ENCODE measurements at places on chromosomes 12 and 14.

DNA sequence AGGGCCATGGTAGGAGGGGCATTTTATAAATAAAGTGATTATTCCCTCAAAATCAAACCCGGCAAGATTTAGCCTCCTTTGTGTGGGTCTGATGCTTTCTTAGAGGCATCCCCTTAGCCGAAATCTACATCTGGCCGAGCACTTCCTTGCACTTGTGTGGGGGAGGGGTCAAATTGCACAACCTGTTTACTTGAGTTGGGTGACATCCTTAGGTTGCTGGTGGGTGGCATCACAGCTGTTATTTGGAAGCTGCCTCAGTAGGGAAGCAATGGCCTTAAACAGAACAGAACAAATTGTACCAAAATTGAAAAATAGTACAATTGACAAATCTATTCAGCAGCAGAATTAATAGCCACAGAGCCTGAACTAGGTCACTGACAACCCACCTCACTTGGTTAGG is 546.1 kb downstream of the SNAPC1 start:
- DNase-seq = no peak

DNA sequence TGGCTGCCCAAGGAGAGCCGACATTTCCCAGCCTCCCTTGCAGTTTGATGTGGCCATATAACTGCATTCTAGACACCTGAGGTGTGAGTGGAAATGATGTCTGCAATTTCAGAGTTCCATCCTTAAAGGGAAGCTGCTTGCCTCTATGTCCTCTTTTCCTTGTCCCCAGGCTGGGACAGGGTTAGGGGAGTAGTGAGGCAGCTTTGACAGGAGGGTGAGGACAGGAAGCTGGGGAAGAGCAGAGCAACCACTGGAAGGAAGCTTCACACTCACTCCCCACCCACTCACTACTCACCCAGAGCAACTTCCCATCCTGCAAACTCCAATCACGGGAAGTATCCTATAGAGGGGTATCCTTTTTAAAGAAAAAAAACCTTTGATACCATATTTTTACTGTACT is 28.9 kb upstream of the LTA4H start:
- no peak for DNase-seq

- DNase-seq = no peak
Measured at GRCh38 chr12:50107416-50108268, 3.8 kb downstream of the GPD1 start.

DNA sequence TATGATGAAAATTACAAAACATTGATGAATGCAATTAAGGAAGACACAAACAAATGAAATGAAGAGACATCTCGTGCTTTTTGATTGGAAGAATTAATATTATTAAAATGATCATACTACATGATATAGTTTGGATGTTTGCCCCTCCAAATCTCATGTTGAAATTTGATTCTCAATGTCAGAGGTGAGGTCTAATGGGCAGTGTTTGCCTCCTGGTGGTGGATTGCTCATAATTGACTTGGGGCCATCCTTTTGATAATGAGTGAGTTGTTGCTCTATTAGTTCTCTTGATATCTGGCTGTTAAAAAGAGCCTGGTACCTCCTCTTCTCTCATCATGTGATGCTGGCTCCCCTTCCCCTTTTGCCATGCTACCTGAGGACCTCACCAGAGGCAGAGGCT is 56.7 kb downstream of the CD163L1 start:
- no peak for DNase-seq

DNA sequence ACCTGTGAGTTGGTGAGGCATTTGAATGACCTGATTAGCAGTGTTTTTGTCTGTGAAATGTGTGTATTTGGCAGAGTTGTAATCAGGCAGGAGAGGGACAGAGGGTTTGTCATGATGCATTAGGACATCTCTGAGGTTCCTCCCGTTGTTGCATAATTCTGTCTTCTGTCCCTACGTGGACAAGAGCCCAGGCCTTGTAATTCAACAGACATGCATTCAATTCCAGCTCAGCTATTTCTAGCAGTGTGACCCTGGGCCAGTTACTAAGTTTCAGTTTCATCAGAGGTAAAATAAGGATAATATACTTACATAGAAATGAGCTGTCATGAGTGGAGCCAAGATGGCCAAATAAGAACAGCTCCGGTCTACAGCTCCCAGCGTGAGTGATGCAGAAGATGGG is 208.6 kb downstream of the SLC38A4 start:
- no peak for DNase-seq

- no peak for DNase-seq
Measured at GRCh38 chr12:6792522-6793201, 3.3 kb downstream of the CD4 start.

- no peak for DNase-seq
Measured at GRCh38 chr12:121026274-121027045, 10.2 kb upstream of the C12orf43 start.

- no peak for DNase-seq
Measured at GRCh38 chr12:124608450-124608870, 41.0 kb upstream of the NCOR2 start.

- DNase-seq = no peak
Measured at GRCh38 chr14:39228509-39229221, 5.0 kb upstream of the MIA2 start.

DNA sequence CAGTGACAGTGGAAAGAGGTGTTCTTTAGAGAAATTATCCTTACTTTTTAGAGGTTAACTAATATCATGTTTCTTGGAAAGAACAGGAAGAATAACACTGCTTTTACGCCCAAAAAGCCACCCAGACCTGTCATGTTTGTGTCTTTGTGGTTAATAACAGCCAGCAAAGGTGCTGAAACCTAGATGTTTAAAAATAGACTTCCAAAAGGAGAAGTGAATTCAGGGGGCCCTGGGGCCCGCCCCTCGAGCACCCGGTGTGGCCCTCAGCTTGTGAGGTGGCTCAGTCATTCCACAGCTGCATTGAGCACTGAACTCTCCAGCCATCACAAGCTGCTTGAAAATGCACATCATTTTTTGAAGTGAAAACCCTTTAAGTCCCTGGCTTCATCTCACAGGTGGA is 20.8 kb upstream of the AMN start:
- no peak for DNase-seq

- no peak for DNase-seq
Measured at GRCh38 chr12:127284870-127285431, 982.0 kb upstream of the TMEM132C start.

- DNase-seq = no peak
Measured at GRCh38 chr14:98622208-98623051, 649.6 kb downstream of the BCL11B start.

GRCh38 chr12:110585231-110585799 is 2.2 kb upstream of the PPTC7 start:
- no peak for DNase-seq

DNA sequence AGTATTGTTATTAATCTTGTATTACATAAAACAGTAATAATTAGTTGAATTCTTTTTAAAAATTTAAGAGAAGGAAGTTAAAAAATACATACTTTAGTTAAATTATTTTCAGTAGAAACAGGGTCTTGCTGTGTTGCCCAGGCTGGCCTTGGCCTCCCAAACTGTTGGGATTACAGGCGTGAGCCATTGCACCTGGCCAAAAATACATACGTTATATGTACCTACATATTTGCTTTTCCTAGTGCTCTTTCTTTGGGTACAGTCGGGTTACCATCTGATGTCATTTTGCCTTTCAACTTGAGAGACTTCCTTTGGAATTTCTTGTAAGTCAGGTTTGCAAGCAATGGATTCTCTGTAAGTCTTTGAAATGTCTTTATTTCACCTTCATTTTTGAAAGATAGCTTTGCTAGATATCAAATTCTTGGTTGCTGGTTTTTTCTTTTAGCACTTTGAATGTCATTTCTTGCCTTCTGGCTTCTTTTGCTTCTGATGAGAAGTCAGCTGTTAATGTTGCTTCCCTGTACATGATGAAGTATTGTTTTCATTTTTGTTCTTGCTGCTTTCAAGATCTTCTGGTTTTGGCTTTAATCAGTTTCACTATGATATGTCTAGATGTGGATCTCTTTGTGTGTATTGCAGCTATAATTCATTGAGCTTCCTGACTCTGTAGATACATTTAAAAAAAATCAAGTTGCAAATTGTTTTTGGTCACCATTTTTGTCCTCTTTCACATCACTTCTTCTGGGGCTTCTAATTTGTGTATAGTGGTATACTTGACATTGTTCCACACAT is 84.4 kb downstream of the SPATS2 start:
- DNase-seq = no peak

DNA sequence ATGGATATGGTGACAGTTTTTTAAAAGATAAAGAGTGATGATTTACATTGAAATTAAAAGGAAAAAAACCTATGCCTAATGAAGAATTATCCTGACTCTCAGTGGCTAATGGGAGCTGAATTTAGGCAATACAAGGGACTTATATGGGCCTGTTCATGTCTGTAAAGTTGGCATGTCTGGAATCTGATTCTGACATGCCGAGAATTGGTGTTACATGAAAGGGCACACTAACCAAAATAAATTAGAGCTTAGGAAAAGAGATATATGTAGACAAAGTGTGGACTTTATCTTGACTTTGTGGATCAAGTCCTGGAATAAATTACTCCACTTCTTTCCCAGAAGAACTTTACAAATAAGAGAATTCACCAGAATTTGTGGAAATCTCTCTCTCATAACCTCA is 1.1 kb downstream of the TDG start:
- no peak for DNase-seq

- DNase-seq = no peak
Measured at GRCh38 chr14:22976620-22977433, 5.5 kb downstream of the AJUBA start.

DNA sequence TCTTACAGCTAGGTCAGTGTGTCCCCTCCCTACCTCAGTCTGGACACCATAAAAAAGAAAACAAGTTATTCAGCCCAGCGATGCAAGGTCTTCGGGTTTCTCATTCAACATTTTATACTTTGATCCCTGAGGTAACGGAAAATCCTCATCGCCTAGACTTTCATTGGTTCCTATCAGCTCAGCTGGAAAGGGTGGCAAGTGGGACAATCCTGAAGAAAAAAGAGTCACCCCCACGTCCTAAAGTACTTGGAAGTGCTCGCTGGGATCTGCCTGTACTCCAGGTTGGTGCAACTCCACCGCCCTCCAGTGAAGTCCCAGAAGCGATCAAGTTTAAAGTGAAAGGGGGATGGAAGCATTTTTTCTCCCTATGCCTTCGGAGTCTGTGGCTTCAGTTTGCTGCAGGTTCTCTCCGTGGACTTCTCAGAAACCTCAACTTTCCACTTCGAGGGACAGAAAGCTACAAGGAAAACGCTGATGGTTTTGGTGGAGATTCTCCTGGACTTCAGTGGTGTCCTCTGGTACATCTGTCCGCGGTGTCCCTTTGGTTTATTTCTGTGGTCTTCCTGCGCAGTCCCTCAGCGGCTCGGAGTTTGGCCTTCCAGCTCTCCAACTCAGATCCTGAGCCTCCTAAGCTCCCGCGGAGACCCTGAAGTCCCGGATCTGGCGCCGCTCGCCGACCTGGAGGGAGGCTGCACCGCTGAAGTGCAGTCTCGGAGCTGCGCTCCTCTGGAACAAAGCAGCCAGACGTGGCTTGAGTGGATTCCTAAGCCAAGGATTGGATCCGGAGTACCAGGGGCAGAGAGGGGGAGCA is 1.8 kb upstream of the LRFN5 start:
- DNase-seq = no peak

GRCh38 chr12:92109613-92110012 is 36.0 kb downstream of the BTG1 start:
- DNase-seq = no peak

DNA sequence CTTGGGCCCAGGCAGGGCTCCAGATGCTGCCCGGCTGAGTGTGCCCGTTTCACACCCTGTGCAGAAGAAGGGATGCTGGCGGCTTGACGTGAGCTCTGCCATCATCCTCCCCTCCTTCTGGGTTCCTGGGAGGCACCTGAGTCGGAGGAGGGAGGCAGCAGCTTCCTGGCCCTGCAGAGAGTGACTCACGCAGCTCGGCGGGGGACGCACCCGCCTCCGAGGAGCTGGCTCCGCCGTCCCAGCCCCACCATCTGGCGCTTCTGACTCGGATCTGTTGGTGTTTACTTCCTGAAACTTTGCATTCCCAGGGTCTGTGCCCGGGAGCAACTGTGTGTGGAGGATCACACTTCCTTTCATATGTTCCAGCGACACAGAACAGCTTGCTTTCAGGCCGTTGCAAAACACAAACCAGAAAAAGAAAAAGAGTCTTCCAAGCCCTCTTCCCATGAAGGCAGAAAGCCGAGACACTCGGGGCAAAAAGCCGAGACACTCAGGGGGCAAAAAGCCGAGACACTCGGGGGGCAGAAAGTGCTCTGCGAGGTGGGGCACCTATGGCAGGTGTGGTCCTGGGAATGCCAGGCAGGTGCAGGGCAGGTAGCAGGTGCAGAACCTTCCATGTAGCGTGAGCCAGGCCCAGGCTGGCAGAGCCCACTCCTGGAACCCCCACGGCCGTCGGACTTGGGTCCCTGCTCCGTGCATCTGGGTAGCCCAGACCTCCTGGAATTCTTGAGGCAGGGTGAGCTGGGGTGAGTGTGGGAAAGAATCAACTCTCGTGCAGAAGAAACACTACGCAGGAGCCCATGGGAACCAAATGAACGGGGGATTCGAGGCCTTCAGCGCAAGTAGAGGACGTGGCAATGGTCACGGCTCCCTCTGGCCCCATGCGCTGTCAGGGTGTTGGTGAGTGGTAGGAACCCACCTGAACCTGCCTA is 27.6 kb upstream of the GALNT9 start:
- DNase-seq = no peak

GRCh38 chr14:61593330-61593729 is 102.0 kb upstream of the HIF1A start:
- DNase-seq = no peak

- peak; percentile 7 for DNase-seq
Measured at GRCh38 chr12:91877456-91878235, 268.0 kb downstream of the BTG1 start.

DNA sequence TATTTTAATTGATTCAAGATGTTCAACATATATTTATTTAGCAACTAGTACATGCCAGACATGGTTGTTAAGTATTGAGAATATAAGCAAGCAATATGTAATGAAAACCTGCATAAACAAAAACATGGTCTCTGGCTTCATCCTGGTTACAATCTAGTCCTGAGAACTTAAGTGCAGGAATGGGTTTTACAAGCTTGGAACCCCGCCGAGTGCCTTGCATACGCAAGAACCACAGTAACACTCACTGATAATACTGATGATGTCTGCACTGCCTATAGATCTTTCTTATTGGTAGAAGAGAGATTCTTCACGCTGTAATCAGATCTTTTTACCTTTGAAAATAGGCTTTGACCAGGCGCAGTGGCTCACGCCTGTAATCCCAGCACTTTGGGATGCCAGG is 22.9 kb upstream of the CALM1 start:
- no peak for DNase-seq
